ENCODE measurements at places on chromosomes 4 and X. TPM values are rescaled to one million over a fixed set of nuclear protein-coding genes. Genes with fewer than 3 reads are reported as not detected.
A peak's percentile ranks its signal among the peaks of the same experiment; 100 is the strongest.

DNA sequence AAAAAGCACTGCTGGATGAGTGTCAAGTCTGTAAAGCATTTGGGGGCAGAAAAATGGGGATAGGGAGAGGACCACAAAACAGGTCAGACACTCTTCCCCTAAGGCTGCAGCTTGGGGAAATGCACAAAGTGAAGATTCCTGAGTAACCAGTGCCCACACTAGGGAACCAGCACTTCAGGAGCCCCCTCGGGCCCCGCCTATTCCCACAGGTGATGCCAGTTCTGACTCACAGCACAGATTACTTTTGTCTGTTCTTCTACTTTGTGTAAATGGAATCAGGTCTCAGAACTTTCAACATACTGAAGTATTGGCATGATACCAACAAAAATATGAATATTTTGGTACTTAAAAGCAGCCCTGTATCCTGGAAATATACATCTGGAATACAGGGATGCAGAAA lies 112.5 kb downstream of the ADRA2C start:
- no peaks in the 10 kb centered on the region for H3K4me1 ChIP-seq
- DNase-seq, result no peak
- peaks cover 82% of the 10 kb centered on the region for H3K27me3 ChIP-seq
- no peak overlapping the region for H3K27ac ChIP-seq

DNA sequence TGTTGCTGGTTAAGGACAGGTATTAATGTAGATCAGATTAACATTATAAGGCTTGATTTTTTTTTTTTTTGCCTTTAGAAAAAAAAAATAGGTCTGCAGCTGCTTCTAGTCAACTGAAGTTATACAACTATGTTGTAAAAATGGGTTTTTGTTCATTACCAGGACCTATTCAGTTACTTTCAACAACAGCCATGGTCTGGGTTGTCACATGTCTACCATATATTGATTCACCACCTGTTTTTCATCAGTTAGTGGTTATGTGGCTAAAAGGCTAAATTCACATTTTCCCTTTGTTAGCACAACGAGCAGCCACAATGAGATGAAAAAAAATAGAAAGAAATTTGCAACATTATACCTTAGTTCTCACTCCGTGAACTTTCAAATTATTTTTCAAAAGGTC lies 45.5 kb downstream of the GLRB start:
- H3K36me3 ChIP-seq, result no peaks in the 10 kb centered on the region
- DNase-seq, result no peak
- H3K27me3 ChIP-seq, result no peaks in the 10 kb centered on the region
- H3K27ac ChIP-seq, result no peak overlapping the region

GRCh38 chr4:16852644-16853043 lies 45.8 kb downstream of the LDB2 start:
- no peaks in the 10 kb centered on the region for H3K27me3 ChIP-seq
- H3K4me3 ChIP-seq, result no peak overlapping the region
- no peaks in the 10 kb centered on the region for H3K4me1 ChIP-seq
- no peak for DNase-seq

DNA sequence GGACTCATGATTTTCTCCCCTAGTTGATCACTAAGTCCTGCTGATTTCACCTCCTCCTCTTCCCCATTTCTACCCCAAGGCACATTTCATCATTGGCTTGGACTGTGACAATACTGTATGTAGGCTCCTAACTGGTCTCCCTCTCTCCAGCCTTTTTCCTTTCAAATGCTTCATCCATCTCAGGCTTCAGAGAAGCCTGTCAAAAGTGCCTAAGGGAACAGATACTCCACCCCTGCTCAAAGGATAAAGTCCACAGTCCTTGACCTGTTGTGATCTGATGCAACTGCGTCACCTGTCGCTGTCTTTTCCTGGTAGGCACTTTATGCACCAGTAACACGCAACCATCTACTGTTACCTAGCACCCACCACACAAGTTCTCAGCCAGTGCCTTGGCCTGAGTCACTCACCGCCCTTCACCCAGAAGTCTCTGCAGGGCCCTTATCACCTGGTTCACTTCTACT lies 12.8 kb downstream of the SCARB2 start:
- no peaks in the 10 kb centered on the region for H3K36me3 ChIP-seq
- H3K27ac ChIP-seq, result peak overlapping the region; percentile 92
- H3K27me3 ChIP-seq, result no peaks in the 10 kb centered on the region
- DNase-seq, result peak; percentile 69
- H3K4me1 ChIP-seq, result peaks cover 98% of the 10 kb centered on the region
- H3K4me3 ChIP-seq, result no peak overlapping the region

DNA sequence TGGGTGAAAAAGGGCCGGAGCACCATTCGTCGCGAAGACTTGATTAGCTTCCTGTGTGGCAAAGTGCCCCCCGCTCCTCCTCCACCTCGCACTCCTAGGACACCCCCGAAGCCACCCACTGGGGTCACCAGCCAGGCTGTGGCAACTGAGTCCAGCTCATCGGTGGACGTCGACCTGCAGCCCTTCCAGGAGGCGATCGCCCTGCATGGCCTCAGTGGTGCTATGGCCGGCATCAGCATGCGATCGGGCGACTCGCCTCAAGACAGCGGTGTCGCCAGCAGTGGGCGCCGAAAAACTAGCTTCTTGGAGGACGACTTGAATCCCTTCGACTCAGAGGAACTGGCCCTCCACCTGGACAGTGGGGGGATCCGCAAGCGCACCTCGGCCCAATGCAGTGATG lies 126.8 kb upstream of the CXorf66 start:
- DNase-seq, result no peak
- no peaks in the 10 kb centered on the region for H3K4me1 ChIP-seq
- H3K4me3 ChIP-seq, result no peak overlapping the region

The SLC9B2 gene
- total RNA-seq, result 0.96 TPM

All from transverse colon (tissue), 4 donors.